ENCODE measurements at places on chromosomes 6 and 20.

DNA sequence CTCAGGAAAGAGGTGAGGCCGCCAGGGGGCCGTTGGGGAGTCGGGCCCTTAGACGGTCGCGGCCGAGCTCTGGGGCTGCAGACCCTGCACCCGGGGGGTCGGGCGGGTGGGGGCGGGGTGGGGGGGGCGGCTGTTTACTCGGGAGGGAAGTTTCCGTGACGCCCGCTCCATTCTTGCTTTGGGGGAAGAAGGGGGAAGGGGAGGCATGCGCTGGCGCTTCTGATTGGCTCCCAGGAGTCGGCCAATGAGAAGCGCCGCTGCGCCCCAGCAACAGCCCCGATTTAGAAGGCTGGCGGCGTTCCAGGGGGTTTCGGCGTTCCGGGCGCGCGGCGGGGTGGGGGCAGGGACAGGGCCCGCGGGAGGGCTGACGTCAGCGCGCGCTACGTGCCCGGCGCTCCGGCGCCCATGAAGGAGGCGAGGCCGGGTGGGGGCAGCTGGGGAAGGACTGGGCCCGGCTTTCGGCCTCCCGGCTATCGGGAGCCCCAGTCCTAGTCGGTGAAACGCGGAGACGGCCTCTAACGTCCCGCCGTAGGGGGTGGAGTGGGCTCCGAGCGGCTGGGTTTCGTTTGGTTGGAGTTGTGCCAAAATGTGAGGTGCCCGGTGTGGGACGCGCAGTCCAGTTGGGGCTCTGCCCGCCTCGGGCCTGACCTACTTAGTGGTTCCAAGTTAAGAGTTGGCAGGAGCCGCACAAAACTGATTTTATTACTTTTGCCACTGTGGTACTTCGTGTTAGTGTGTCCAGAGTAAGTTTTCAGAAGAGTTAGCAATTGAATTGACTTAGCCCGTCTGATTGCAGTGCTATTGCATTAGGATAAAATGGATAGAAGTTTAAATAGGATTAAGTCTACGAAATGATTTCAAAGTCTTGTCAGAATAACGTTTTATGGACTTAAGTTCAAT is 1.1 kb downstream of the PNRC1 start:
- DNase-seq: peak; percentile 97

GRCh38 chr6:19999319-20000191 is 162.4 kb downstream of the ID4 start:
- DNase-seq: no peak

DNA sequence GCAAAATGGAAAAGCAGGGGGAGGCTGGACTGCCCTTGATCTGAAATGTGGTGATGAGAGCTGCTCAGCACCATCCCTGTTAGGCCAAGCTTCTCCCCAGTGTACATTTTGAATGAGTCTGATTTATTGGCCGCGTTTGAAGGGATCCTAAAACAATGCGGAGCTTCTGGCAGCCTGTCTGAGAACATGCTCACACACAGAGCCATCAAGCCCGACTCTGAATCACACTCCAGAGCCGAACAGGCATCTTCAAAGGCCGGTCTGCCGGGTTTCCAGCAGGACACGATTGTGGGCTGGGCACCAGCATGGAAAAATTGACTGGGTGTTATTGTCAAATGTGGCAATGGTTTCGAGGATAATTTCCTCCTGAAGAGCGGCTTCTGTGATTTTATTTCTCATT is 235.9 kb downstream of the TFAP2C start:
- DNase-seq: no peak

GRCh38 chr20:30610029-30610693 is 647.3 kb upstream of the DEFB115 start:
- no peak for DNase-seq

DNA sequence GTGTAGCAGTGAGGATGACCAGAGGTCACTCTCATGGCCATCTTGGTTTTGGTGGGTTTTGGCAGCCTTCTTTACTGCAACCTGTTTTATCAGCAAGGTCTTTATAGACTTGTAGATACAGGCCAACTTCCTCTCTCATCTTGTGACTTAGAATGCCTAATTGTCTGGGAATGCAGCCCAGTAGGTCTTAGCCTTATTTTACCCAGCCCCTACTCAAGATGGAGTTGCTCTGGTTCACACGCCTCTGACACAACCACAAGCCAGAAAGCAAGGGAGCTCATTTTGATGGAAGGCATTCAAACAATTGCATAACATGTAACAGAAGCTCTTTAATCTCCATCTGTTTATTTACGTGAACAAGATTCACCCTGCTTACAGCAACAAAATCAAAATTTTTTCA is 492.0 kb upstream of the SULF2 start:
- DNase-seq: no peak

- peak; percentile 56 for DNase-seq
Measured at GRCh38 chr20:38842558-38842981, 37.1 kb downstream of the PPP1R16B start.

- no peak for DNase-seq
Measured at GRCh38 chr20:53622247-53623133, 28.9 kb upstream of the ZNF217 start.

DNA sequence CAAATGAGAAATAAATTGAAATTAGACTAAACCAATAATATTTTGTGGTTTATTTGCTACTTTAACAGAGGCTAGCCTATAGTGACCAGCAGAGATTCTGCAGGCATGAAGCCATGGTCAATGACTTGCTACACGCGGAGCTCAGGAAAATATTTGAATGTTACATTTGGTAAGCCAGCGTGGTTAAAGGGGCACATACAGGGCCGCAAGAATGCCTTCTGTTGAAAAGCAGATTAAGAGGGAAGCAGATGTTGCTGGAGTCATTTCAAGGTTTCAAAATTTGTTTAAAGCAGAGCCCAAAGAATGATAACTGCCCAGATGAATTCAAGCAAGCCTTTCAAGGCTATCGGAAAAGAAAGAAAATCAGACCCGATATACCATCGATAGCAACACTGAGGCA is 294.3 kb upstream of the MAN1A1 start:
- DNase-seq: no peak

DNA sequence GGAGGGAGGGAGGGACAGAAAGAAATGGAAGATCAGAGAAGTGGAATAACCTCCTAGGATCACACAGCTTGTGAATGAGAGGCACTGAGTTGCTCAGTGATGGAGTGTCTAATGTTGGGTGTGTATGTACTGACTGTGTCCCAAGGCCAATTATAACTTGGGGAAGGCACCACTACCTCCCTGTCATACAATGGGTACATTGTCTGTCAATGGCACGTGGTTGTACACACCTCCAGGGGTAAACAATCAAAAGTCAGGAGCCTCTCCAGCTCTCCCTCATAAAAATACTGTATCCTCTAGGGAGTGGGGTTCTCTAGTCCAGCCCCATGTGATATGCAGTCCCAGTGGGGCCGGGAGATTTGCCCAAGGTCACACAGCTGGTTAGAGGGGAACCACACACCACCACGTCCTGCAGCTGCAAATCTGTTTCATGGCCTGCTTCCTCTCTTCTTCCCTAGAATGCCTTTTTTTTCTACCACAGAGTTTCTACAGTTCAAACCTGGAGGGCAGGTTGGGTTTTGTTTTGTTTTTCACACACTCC is 112.5 kb downstream of the SNX5 start:
- no peak for DNase-seq

DNA sequence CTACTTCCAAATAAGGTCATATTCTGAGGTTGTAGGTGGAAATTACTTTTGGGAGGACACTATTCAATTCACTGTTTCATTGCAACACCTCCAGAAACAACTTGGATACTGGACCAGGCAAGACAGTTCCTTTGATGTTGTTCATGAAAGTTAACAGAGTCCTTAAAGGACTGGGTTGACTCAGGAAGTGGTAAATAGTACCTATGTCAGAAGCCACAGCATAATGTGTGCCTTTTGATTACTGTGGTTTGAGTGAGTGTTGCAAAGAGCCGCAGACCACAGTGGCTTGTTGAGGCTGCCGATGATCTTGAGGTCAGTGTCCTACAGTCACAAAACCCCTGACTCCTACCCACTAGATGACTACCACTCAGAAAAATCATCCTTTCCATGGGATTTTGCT is 10.9 kb downstream of the IL20RA start:
- DNase-seq: no peak

GRCh38 chr20:36528176-36528874 is 13.0 kb upstream of the MYL9 start:
- no peak for DNase-seq

GRCh38 chr20:48635791-48636267 is 192.0 kb downstream of the PREX1 start:
- DNase-seq: peak; percentile 54

GRCh38 chr6:113344969-113345368 is 512.2 kb upstream of the MARCKS start:
- DNase-seq: no peak

GRCh38 chr20:58573257-58573656 is 58.1 kb upstream of the APCDD1L start:
- DNase-seq: no peak

GRCh38 chr6:75762063-75762462 is 13.0 kb downstream of the MYO6 start:
- no peak for DNase-seq

GRCh38 chr20:11034025-11034424 is 360.2 kb upstream of the JAG1 start:
- no peak for DNase-seq

DNA sequence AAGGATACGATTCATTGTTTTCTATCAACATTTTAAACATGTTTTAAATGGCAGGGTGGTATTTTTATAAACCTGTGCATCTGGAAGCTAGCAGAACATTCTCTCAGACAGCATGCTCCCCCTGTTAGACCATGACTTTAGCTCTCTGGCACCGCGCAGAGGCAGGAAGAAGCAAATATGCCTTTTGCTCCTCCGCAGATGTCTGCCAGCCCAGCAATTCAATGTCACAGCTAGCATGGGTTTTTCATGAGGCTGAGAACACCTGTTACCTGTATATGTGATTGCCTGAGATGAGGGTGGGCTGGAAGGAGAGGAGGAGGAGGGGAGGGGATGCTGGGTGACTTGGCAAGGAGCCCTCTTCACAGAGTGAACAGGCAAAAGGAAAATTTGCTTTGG is 6.7 kb downstream of the MTCH1 start:
- DNase-seq: no peak

DNA sequence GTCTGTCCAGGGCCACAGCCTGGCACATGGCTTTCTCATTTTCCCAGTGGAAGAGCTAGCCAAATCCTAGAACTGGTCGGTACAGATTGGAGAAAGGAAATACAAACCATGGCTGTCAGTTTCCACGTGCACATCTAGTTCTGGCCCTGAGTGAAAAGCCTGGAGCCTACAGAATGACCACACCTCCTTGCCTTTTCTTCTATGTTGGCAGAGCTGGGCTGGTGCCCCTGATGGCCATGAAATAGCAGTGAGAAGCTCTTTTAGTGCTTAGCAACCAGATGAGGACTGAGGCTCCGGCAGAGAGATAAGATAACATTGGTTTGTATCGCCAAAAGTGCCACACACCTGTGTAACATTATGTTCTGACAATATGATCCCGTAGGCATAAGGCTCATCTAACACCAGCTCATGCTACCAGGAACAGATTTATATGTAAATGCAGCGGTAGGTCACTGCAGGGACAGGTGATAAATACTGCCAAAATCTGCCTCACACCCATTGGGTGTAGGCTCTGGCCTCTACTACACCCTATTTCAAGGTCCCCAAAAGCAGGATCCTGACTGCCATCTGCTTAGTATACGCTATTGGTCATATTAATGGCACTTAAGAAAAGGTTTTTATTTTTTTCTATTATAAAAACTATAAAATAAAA is 39.9 kb upstream of the TBC1D7 start:
- DNase-seq: no peak

GRCh38 chr20:10242166-10242565 is 23.5 kb downstream of the SNAP25 start:
- DNase-seq: no peak

DNA sequence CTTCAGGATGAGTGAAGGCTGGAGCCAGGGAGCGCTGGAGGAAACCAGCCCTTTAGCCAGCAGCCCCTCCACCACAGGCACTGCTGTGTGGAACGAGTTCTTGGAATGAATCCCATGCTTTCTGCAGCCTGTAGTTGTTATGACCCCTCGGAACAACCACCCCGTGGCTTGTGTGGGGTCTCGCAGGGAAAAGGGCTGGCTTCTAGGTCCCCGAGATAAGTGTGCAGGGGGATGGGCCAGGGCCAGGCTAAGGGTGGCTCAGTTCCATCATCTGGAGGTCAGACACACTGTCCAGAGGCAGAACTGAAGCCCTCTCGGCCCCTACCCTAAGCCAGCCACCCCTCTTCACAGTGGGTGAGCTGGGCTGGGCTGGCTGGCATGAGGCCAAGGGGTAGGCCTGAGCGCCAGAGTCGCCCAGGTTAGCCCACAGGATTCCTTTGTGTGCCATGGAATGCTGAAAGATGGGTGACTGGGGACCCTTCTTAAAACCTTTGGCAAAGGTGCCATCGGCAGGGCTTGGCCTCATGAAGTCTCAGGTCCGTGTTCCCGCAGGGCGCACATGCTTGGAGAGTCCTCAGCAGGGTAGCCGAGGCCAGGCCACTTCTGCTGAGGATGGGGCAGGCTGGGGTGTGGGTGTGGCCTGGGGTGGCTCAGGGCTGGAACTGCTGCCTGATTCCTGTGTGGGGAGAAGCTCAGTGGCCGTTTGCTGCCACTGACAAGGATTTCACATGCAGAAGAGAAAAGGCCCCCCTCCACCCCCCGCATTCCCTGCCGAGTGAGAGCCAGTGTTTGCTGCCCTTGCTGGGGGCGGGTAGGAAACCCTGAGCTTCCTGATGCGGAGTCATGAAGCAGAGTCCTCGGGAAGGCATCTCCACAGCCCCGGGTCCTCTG is 24.6 kb downstream of the SPATA2 start:
- DNase-seq: no peak

DNA sequence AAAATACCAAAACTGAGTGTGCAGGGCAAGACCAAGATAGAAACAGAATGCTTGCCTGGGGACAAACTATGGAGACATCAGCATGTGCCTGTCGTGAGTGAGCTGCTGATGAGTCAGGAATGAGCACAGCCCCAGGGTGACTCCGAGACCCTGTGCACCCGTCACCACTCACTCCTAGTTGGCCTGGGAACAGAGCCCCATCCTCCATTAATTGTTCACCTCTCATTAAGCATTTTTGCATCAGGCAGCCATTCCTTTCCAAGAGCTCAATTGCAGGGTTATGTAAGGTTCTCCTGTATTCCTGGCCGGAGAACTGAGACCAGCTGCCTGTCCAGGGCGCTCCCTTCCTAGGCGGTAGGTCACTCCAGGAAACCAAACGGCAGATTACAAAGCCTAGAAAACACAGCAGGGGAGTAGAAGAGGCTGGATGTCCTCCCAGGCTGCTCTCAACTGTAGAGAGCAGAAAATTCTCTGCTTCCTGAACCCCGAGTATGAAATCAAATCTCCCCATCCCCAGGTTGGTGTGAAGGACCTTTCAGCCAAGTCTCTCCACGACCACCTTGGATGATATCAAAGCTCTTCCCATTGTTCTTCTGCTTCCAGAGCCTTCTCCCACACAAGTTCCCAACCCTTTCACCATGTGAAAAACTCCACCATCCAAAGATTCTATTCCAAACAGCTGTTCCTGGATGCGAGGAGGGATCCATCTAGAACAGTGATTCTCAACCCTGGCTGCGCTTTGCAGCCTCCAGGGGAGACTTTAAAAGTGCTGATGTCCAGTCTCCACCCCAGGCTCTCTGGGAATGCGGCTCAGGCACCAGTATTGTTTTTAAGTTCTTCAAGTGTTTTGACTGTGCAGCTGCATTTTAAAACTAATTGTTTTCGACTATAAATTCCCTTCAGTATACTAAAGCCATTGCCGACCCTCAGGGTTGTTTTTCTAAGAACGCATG is 532.6 kb upstream of the JARID2 start:
- no peak for DNase-seq

- no peak for DNase-seq
Measured at GRCh38 chr20:49228676-49229075, 9.5 kb downstream of the DDX27 start.

All from activated CD4-positive, CD25-positive, alpha-beta regulatory T cell (primary cell).